ENCODE measurements at places on chromosomes 2 and 18.

DNA sequence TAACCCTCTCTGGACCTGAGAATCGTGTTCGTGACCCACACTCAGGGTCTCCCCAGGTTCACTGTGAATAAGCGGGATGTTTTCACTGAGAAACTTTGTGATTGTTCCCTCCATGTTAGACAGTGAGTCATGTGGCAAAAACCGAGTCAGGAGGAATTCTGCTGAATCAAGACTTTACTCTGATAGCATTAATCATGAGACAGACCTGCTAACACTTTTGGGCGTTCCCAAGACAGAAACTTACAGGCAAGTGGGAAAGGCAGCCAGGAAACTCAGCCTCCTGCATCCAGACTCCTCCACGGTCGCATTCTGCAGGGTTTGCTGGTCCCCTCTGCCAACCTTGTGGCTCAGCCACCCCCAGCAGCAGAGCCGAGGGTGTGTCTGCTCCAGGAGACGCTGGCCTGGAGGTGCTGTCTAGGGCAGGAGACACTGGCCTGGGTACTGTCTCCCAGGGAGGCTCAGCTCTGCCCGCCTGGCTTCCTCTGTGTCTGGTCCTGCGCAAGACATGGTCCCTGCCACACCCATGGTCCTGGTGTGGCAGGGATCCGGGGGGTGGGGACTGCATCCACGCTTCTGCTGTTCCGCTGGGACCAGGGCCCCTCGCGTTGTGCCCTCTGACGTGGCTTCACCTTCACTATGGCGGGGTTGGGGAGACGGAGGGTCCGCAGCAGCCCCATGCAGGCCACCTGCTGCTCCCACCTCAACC, 177.4 kb downstream of the TWIST2 start:
- no peak for DNase-seq

DNA sequence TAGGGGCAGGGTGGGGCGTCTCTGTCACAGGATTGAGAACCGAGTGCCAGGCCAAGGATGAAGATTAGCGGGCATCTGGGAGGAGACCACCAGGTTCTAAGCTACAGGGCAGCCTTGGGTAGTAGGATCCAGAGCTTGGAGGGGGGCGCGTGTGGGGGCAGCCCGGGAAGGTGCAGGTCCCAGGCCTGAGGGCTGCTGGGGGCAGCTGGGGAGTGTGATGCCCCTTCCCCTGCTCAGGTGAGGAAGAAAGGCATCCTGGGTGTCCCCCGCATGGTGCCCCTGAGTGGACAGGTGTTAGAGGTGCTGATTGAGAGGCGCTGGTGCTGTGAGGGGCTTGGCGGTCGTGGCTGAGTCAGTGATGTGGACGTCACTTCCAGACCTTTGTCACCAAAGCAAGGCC, 33.9 kb upstream of the MBP start:
- DNase-seq = no peak

- DNase-seq = no peak
Measured at GRCh38 chr18:67574749-67575148, 58.2 kb upstream of the DSEL start.

GRCh38 chr2:168633200-168633599, 169.2 kb upstream of the NOSTRIN start:
- no peak for DNase-seq

DNA sequence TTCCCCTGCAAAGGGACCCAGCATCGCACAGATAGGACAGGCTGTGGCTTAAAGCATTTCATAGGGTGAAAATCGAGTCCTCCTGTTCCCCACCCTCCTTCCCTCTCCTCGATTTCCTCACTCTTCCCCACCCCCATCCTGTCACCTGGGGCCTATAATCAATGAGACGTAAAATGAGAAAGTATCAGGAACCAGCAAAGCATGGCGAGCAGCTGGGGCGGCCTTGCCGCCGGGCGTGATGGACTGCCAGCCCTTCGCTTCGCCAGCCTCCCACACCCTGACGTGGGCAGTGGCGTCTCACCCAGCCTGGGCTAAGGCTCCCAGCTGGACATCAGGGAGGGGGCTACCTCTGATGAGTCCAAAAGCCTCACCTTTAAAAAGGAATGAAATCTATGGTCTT, 11.1 kb downstream of the SLC30A3 start:
- DNase-seq = no peak

DNA sequence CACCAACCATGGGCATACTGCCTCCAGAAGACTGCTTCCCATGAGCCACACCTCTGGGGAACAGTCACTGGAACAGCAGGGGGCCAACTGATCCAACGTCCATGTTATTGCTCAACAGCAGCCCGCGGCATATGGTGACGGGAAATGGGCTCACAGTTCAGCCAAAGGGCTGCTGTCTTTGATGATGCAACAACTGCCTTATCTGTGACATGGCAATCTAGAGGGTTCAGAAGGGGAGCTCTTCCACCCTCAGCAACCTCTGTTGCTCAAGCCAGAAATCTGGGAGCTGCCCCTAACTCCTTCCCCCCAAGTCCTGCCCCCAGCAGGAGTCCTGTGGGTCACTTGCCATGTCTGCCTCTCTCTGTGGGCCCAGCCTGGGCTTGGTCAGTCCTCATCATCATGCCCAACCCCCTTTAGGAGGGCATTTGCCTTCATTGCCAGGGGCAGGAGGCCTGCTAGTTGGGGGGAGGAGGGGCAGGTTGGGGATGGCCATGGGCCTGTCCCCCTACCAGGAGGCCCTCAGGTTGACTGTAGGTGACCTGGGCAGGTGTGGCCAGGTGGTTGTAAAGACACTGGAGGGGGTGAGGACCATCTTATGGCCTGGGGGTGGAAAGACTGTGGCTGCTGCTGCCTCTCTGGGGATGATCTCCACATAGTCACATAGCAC, 212.9 kb downstream of the CYP26B1 start:
- DNase-seq = no peak

GRCh38 chr18:57585421-57585820, 1.1 kb downstream of the FECH start:
- DNase-seq = no peak

GRCh38 chr2:48651158-48651790, 33.6 kb downstream of the GTF2A1L start:
- no peak for DNase-seq

GRCh38 chr2:232458661-232459418, 2.9 kb downstream of the ALPI start:
- DNase-seq = no peak

DNA sequence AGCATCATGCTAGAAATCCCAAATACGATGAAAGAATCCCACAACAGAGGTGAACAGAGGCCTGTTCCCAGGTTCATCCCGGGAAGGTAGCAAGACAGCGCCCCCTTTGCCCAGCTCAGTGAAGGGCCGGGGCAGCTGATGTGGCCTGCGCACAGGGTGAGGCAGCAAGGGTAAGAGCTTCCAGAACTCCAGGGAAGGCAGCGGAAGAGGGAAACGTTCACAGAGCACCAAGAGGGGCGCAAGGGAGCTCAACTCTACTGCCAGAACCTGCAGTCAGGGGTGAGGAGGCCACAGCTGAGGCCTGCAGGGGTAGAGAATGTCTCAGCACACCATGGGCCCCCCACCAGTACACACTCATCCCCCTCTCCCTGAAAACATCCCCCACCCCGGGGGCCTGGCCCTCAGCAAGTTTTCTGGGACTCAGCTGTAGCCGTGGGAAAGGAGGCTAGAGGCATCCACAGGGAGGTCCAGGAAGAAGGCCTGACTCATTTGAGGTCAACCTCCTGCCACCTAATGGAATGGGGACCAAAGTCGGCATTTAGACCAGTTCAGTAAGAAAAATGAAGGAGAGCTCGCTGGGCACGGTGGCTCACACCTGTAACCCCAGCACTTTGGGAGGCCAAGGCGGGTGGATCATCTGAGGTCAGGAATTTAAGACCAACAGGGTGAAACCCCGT, 95.6 kb upstream of the ASAP2 start:
- no peak for DNase-seq

DNA sequence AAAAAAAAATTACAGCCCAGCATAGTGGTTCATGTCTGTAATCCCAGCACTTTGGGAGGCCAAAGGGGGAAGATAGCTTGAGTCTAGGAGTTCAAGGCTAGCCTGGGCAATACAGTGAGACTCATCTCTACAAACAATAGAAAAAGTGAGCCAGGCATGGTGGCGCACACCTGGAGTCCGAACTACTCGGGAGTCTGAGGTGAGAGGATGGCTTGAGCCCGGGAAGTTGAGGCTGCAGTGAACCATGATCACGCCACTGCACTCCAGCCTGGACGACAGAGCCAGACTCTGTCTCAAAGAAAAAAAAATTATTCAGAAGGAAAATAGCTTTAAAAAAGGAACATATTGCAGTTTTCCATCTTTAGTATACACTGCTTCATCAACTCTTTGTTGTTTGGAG, 47.8 kb downstream of the CYP27C1 start:
- no peak for DNase-seq

- DNase-seq = no peak
Measured at GRCh38 chr2:43887176-43887575, 48.4 kb downstream of the ABCG8 start.

DNA sequence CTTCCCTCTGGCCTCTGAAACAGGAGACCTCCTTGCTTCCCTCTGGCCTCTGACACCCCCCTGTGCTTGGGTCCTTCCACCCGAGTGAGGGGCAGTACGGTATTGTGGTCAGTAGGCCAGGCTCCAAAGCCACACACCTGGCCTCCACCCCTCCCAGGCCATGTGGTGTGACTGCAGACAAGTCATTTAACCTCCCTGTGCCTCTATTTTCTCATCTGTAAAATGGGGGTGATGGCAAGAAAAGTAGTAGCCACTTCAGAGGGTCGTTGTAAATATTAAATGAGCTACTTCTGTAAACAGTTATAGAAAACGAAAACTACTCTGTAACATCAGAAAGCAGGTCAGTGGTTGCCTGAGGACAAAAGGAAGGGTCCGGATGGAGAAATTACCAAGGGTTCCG, 74.2 kb downstream of the SMAD7 start:
- no peak for DNase-seq

DNA sequence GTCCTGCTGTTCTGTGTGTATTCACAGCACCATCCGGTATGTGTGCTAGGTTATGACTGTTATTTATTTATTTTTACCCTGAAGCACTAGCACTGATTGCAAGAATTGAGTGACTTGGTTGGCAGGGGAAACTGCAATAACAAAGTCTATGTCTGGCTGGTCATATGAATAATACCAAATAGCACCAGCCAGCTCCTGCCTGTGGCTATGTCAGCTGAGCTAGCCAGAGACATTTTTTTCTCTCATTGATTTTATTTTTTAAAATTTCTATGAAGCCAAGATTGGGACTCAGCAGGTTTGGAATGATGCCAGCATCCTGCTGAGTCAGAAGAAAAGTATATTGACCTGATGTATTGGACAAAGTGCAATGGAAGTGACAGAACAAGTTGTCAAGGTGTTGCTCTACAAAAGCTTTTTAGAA, 188.5 kb upstream of the CDH2 start:
- no peak for DNase-seq

DNA sequence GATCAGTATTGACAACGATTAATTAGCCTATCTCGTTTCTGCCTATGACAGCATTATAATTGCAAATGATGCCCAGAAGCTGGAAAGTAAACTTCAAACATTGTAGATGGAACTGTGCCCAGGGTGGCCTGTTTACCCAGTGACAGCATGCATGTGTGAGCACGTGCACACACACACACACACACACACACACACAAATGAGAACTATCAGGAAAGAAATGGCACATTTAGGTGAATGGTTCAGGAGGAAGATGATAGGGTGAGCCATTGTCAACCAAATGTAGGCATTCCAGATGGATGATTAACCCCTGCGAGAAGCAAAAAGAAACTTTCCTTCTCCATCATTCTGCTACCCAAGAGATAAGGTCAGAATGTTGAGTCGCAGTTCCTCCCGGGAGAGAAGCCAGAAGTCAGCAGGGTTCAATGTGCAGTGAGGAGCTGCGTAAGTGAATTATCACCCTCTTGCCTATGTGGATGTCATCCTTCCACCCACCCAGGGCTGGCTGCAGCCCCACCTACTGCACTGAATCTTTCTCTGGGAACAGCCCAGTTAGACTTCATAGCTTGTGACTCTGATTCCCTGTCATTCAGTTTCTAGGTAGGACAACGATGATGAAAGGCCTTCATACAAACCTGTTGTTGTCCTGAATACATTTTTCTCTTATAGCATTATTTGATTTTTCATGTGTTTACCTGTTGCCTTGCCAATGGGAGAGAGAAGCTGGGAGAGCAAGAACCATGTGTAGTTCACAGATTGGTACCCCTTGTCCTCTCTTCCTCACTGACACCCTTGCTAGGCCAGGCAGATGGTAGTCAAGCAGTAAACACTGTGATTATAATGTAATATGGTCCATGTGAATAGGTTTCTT, 3.5 kb upstream of the APOB start:
- no peak for DNase-seq

DNA sequence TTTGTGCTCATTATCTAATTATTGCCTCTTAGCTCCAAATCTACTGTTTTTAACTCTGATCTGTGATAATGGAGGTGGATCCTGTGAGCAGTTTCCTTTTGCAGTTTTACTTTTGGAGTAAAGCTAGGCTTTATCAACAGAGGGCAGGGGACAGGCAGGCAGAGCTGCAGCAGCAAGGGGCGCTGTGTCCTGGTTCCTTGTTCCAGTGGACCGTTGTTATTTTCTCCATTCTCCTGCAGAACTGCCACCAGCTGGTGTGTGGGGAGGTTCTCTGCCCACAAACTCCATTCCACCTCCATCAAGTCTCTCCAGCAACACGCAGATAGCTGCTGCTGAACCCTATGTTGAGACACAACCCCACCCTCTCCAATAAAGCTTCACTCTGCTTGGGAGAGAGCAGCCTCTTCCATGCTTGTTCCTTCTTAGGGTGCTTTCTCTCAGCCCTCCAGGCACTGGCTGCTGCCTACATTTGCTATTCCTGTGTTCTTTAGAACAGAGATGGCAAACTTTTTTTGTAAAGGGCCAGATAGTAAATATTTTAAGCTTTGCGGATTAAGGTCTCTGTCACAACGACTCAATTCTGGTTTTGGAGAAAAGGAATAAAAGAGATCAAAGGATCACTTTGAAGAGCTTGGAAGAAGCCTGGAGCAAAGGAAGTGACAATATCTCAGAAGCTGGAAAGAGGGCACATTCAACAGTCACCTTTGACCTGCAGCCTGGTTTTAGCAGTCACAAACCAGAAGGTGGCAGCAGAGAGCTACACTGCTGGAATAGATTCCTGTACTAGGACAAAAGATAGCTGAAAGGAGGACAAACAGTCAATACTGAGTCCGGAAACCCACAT, 208.8 kb downstream of the CCDC178 start:
- DNase-seq = peak; percentile 31

Data from germinal center (tissue), 1 donor.